ENCODE measurements at places on chromosomes 2 and 18.

GRCh38 chr2:183079139-183079775, 710 bp downstream of the DUSP19 start:
- no peak for DNase-seq

DNA sequence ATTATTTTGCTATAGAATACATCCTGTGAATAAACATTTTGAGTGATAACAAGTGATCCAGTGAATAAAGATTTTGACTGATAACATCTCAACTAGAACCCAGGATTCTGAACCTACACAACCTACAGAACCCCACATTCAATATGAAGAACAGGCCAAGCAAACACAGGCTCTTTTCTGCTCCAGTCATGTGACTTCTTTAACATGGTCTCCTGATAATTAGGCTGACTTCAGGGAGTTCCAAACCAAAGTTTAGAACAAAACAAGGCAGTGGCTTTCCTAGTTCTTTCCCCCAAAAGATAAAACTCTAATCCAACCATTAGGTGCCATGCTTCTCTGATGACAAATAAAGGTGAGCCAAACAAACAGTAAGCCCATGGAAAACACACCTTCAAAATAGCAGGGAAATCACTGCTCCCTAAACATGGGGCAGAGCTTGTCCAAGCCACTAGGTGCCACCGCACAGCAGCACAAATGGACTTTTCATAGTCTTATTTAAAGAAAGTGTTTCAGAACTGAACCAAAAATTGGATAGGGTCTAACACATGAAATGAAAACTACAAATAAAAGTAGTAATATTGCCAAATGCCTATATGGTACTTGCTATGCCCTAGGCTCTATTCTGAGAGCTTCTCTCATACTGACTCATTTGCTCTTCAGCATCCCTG, 95.3 kb downstream of the EVA1A start:
- no peak for DNase-seq

GRCh38 chr2:73290049-73290839, 3.1 kb downstream of the EGR4 start:
- no peak for DNase-seq

DNA sequence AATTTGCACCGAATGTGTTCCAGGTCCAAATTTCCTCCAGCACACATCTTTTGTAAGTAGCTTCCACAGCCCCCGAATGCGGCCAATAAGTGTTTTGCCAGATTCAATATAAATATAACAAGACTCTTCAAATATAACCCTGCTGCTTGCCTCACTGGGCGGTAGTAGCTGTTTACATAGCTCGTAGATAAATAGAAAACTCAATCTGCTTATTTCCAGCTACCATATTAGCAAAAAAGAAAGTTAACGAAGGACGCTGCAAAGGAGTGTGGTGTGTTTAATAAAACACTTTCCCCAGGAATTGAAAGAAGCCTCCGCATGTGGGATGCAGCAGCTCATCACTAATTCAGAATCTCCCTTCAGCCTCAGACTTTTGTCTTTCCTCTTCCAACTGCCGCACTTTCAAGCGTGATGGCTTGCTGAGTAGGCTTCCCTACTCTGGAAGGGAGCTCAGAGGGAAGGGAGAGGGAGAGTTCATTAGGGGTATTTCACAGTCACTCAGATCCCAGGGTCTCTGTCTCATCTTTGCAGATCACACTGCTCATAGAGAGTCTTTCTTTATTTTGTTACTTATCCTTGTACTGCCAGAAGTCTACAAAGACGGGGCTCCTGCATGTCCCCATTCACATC, 367.0 kb downstream of the RND3 start:
- DNase-seq: no peak

GRCh38 chr2:216188559-216188850, 79.4 kb downstream of the XRCC5 start:
- DNase-seq: no peak

- DNase-seq: no peak
Measured at GRCh38 chr2:178579006-178579405, 98.7 kb downstream of the PLEKHA3 start.

DNA sequence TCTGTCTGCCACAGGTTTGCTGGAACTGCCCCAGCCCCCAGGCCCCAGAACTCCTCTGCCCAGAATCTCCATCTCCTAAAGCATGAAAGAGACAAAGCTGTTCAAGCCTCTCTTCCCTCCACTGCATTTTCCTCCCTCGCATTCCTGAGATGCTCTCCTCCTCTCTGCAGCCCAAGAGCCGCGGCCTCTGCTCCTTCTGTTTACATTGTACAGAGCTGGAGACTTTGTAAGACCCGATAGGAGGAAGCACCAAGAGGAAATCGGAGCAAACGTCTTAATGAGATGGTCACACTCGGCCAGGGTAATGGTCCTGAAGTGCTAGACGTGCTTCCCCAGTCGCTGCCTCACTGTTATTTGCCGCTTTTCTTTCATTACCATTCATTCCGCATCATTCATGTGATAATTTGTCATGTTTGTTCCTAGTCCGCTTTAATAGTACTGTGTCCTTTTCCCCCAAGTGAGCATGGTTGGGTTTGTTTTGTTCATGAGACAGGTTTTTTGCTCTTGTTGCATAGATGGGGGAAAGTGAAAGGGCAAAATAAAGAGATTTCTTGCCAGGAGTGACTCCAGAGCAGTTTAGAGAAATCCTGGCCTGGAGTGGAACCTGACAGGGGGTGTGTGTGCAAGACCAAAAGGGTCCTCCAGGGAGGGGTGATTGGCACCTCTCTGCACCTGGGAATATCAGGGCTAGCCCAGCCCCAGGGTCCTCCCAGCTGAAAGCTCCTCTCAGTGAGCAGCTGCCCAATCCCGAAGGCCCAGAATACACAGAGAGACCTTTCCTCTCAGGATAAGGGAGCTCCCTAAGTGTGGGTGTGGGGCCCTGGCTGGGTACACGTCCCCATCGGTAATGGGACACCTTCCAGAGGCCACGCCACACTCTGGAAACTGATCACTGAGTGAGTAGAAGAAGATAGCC, 44.9 kb upstream of the ID2 start:
- DNase-seq: no peak

GRCh38 chr2:129923265-129924091, 56.0 kb upstream of the RAB6C start:
- DNase-seq: no peak

DNA sequence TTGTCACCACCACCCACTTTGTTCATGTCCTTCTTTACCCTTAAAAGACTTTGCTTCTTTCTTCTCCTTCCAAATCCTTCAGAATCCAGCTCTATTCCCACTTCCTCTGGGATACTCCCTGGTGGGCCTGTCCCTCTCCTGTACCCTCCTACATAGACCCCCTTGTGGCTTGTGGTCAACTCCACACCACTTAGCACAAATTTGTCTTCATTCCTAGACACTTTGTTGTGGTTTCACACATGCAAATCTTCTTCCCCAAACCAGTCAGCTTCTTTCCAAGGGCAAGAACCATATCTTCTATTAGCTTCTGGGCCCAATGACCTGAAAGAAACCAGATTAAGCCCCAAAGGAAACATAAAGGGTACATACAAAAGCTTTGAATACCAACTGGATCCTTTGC, 342.4 kb downstream of the TNS1 start:
- no peak for DNase-seq

DNA sequence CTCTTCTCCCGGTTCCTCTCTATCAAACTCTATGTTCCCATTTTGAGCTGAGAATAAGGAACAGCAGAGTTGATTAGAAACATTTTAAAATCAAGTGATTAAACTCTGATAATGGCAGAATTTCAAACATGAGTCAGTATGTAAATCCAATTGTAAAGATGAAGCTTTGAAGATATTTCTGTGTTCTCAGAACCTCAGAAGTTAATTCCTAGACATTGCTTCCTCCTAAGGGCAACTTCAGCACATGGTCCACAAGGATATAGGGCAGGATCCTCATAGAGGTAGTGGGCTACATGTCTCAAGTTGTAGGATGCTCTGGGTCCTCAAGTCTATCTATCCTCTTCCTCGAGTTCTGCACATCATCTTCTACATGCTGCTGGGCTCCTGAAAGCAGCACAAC, 46.3 kb downstream of the QPCT start:
- no peak for DNase-seq

DNA sequence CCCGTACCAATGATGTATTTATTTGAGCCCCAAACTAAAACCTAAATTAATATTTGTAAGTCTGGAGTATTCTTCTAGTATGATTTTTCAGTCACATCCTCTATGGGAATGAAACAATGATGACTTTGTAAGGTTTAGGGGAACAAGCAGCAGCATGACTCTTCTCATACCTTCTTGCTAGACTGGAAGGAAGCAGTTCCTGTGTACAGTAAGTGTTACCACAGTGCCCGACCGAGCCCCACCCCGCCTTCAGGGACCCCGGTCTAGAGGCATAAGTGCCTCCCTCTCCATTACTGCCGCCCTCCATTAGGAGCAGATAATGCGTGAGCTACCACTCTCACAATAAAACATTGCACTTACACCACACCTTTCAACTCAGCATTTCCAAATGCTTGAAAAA, 599.3 kb downstream of the ARHGAP15 start:
- DNase-seq: no peak

- peak; percentile 47 for DNase-seq
Measured at GRCh38 chr18:54119524-54120019, 104.9 kb downstream of the MBD2 start.

DNA sequence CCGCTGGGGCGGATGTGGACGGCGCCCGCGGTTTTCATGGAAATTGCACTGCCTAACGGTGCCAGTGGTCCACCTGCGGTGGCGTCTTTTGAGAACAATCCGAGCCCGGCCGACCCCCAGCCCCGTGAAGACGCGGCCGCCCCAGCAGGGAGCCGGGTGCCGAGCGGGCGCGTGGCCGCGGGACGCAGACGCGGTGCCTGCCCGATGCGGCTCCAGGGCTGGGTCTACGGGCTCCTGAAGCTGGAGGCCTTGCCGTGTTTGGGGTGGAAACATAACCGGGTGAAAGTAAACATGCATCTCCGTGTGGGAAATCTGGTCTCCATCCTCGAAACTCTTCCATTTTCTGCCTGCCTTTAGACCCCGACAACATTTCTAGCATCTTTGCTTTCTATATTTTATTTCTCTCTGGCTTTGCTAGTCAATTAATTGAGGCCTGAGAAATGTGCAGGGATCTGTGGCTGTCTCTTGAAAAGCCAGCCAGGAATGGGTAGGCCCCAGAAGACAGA, 572 bp downstream of the INPP4A start:
- DNase-seq: no peak
